Muscle of back (tissue), 13 donors: ENCODE measurements at places on chromosomes 5 and 9. TPM values are rescaled to one million over a fixed set of nuclear protein-coding genes. Genes with fewer than 3 reads are reported as not detected.

Gene EDIL3
- polyA plus RNA-seq = 22.4 TPM

Gene SPINK7
- polyA plus RNA-seq = not detected

Gene IFNB1
- not detected for polyA plus RNA-seq

Gene CARTPT
- polyA plus RNA-seq = not detected

Gene OR2V2
- 0.06 TPM for polyA plus RNA-seq

Gene SLC45A2
- 0.20 TPM for polyA plus RNA-seq

Gene ZBTB34
- 12.0 TPM for polyA plus RNA-seq

Gene PCDHA3
- polyA plus RNA-seq = 0.26 TPM

Gene SNCAIP
- polyA plus RNA-seq = 14.1 TPM

Gene APBB3
- 15.2 TPM for polyA plus RNA-seq

Gene AHRR
- 3.1 TPM for polyA plus RNA-seq

Gene RASGRF2
- 0.67 TPM for polyA plus RNA-seq

Gene PHF24
- polyA plus RNA-seq = 0.56 TPM

Gene CSF2
- polyA plus RNA-seq = not detected

Gene TNFSF8
- polyA plus RNA-seq = 1.0 TPM

Gene PLEKHG4B
- polyA plus RNA-seq = 0.70 TPM

Gene PCYOX1L
- 11.7 TPM for polyA plus RNA-seq

- DNase-seq = no peak
Observed at GRCh38 chr5:1471997-1472963, 27.0 kb upstream of the SLC6A3 start.

DNA sequence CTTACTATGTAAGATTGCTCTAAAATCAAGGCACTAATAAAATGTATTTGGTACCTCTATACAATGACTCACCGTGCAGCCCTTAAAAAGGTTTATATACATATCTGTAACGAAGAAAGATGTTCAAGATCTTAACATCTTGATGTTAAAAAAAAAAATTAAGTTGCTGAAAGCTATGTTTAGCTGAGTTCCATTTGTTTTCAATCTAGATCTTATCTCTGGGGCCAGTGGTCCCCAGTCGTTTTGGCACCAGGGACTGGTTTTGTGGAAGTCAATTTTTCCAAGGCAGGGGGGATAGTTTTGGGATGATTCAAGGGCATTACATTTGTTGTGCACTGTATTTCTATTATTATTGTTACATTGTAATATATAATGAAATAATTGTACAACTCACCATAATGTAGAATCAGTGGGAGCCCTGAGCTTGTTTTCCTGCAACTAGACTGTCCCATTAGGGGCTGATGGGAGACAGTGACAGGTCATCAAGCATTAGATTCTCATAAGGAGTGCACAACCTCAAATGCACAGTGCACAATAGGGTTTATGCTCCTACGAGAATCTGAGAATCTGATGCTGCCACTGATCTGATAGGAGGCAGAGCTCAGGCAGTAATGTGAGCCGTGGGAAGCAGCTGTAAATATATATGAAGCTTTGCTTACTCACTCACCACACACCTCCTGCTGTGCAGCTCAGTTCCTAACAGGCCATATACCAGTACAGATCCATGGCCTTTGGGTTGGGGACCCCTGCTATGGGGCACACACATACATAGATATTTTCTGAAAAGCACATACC lies 27.6 kb upstream of the TSLP start:
- DNase-seq = no peak

GRCh38 chr5:89315286-89316100 lies 432.5 kb upstream of the MEF2C start:
- DNase-seq = peak; percentile 77

DNA sequence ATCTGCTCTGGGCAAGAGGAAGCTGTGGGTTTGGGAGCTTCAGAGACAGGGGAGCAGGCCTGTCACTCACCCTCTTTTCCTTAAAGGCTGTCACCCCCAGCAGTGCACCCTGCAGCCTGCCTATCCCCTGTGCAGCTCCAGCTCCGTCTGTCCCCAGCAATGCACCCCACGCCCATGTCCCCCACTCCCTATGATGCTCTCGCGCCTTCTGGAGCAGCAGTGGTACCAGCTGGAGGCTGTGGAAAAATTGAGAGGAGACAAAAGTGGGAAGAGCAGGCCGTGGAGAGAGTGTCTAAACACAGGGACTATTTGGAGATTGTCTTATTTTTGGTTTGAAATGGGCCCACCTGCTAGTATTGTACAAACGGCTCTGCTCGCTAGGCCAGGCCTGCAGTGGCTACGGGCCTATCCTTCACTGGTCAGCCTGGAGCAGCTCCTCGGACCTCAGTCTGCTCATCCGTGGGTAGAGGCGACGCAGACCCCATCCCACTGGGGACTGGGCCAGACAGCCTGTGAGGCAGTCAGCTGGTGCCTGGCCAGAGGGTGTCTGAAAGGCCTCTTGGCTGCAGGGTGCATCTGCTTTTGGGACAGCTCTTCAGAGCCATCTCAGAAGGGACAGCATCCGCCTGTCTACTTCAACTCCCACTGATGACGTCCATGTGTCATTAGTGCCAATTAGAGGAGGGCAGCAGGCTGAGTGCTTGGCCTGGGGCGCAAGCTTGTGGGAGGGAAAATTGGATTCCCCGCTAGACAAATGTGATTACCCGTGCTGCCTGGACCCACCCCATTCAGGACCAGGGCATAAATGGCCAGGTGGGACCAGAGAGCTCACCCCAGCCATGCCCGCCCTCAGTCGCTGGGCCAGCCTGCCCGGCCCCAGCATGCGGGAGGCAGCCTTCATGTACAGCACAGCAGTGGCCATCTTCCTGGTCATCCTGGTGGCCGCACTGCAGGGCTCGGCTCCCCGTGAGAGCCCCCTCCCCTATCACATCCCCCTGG lies at the start of gene DBH:
DBH (plus strand) TSS at position 831 of the 999 bp plus-strand sequence; CDS start at position 840, 9 bp downstream.
- no peak for DNase-seq

DNA sequence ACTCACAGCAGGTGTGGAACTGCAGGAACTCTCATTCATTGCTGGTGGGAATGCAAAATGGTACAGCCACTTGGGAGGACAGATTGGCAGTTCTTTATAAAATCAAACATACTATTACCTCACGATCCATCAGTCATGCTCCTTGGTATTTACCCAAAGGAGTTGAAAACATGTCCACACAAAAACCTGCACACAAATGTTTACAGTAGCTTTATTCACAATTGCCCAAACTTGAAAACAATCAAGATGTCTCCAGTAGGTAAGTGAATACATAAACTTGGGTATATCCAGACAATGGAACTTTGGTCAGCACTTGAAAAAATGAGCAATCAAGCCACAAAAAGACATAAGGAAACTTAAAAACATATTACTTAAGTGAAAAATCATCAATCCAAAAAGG lies 215.5 kb downstream of the IRX1 start:
- DNase-seq = no peak

DNA sequence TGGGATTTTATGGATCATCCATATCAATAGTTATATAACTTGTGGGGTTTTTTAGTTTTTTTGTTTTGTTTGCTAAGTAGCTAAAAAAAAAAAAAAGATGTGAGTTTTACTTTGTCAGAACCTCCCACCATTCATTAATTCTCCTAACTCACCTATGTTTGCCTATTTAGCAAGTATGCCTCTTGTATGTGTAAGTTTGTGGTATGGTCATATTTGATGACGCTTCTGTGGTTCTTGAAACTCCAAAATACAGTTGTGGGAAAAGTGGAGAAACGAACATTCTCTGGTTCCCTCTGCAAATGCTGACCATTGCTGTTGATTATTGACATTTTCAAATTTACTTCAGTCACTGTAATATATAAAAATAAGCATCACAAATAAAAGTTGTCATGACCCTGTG lies 75.7 kb downstream of the PBX3 start:
- no peak for DNase-seq

GRCh38 chr5:58071566-58071965 lies 388.3 kb downstream of the PLK2 start:
- DNase-seq = no peak

- peak; percentile 82 for DNase-seq
Observed at GRCh38 chr5:17203329-17204132, 13.9 kb upstream of the BASP1 start.

GRCh38 chr5:171757853-171758535 lies 27.6 kb upstream of the SMIM23 start:
- peak; percentile 83 for DNase-seq

DNA sequence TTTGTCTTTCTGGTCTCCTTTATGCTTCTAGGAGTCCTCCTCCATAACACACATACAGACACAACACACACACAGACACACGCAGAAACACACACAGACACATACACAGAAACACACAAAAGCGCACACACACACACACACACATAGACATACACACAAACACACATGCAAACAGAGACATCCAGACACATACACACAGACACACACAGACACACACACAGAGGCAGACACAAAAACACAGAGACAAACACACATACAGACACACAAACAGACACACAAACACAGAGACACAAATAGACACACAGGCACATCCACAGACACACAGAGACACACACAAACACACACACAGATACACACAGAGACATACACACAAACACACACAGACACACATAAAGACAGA lies 220.2 kb downstream of the IRX2 start:
- DNase-seq = no peak

DNA sequence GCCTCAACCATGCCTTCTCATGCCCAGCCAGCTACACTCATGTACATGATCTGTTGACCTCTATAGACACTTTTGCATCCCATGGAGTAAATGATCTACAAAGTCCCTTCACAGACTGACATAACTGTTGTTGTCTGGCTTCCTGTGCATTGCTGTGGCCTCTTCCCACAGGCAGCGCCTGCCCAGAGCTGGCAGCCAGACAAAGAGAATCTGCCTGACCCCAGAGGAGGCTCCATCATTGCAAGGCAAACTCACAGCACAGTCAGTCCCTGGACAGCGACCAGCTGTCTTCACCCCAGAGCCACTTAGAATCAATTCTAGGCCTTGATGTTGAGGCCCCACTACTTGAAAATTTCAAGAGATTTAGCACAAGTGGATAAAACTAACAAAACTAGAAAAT lies 65.5 kb downstream of the INSYN2B start:
- DNase-seq = peak; percentile 19

DNA sequence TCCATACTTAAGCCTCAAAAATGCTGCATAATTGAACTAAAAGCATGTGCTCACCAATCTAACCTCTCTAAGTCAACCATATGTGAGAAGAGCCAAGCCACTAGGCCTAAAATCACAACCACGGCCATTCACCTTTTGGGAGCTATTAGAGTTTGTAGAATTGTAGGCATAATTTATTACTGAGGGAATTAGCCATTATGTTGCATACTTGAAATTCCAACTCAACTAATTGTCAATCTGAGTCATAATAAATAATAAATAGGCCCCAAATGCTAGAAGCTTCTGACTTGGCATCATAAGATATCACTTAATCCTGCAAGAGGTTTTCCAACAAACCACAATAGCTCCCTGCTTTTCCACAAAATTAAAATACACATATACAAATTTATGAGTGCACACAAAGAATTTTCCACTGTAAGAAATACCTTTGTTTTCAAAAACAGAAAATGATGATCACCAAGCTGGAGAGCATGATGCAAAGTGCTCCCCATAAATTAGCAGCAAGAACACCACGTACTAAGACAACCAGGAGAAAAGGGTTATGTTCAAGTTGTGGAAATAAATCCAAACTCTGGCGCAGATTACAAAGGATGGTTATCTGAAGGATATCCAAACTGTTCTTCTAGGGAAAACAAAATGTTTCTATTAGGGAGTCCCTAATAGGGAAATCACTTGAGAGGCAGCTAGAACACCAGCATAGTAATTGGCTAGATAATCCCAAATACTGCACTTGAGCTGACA lies 250.0 kb upstream of the SLC30A5 start:
- no peak for DNase-seq

- DNase-seq = no peak
Observed at GRCh38 chr5:169153405-169153804, 147.5 kb downstream of the SLIT3 start.

GRCh38 chr5:72141440-72142355 lies 34.4 kb downstream of the MAP1B start:
- peak; percentile 83 for DNase-seq

GRCh38 chr9:115046824-115047223 lies 71.1 kb downstream of the TNC start:
- peak; percentile 35 for DNase-seq

GRCh38 chr5:51556833-51557232 lies 173.6 kb downstream of the ISL1 start:
- no peak for DNase-seq

GRCh38 chr9:93133681-93134014 lies 403 bp downstream of the NINJ1 start:
- peak; percentile 49 for DNase-seq

DNA sequence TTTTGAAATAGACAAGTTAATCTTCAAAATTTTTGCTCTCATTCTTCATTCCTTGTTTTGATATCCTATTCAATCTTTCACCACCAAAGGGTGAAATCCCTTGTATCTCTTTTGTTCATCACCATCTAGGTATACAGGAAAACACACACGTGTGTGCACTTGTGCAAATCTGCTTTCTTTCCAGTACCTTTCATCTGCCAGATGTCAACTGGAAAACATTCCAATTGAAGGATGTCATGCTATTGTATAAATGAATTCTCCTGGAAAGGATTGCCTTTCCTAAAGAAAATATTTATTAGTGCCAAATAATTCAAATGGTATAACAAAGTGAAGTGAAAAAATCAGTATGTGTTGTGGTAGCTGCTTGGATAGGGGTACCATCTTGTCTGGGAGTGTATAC lies 123.7 kb downstream of the RANBP17 start:
- DNase-seq = peak; percentile 9

- peak; percentile 40 for DNase-seq
Observed at GRCh38 chr5:41270423-41271251, 57.3 kb upstream of the C6 start.

- DNase-seq = no peak
Observed at GRCh38 chr9:31486630-31487029, 897.8 kb upstream of the ACO1 start.

- peak; percentile 25 for DNase-seq
Observed at GRCh38 chr9:106799152-106799551, 63.8 kb upstream of the ZNF462 start.

DNA sequence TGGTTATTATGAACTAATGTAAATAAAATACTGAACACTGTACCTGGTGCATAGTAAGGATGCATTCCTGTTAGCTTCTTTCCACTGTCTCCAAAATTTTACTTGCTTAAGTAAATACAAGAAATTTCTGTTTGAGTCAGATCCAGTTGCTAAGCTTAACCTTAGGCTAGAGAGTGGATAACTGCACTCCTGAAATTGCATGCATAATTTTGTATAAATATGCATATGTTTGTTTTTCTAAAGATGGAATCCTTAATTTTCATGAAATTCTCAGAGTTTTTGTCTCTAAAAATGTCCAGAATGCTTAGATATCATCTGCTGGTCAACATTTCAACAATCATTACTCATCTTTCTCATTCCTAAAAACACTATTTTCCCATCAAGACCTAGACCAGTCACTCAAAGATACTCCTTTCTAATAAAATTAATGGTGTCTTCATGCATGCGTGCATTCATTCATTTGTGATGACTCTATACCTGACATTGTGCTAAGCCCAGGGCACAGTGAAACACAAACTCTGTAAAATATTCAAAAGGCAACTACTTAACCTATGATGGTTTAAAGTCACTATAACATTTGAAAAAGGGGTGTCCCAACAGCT lies 284.8 kb downstream of the SEC61B start:
- DNase-seq = no peak

GRCh38 chr9:88920645-88921044 lies 70.6 kb upstream of the S1PR3 start:
- no peak for DNase-seq

GRCh38 chr9:126222363-126222834 lies 104.2 kb upstream of the MVB12B start:
- DNase-seq = no peak

GRCh38 chr5:68086857-68087256 lies 128.7 kb upstream of the PIK3R1 start:
- peak; percentile 71 for DNase-seq

- no peak for DNase-seq
Observed at GRCh38 chr9:15524845-15525455, 14.2 kb upstream of the PSIP1 start.
